B cell (primary cell): ENCODE measurements at places on chromosomes 2 and 18. TPM values are rescaled to one million over a fixed set of nuclear protein-coding genes. Genes with fewer than 3 reads are reported as not detected.

GRCh38 chr2:1546023-1546591 lies 132.8 kb downstream of the TPO start:
- DNase-seq = peak; percentile 51

Gene FRZB
- total RNA-seq = 0.10 TPM in 1 of 2 replicates, not detected in the other

DNA sequence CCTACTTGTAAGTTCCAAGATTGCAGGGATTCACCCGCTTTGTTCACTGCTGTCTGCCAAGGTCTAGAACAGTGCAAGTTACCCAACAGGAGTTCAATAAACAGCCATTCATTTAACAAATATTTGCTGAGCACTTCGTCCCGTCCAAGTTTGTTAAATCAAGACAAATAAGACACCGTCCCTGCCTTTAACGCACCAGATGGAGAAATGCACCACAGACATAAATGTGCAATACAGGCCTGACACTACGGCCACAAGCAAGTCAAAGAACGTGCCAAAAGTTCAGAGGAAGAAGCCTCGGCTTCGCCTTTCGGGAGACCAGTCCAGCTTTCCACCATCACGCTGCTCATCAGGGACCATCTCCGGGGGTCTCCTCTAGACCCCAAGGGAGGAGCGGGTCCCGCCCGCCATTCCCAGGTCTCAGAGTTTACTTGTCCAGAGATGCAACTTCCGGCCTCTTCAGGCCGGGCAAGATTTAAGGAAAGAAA lies 429 bp downstream of the C2orf76 start:
- DNase-seq = no peak

Gene FIGLA
- not detected in 2 replicates for total RNA-seq

Gene HOXD4
- not detected in 2 replicates for total RNA-seq

Gene SLC8A1
- 0.12 and 0.20 TPM in 2 replicates for total RNA-seq

Gene TEX44
- total RNA-seq = not detected in 2 replicates

GRCh38 chr2:240461471-240462072 lies 26.1 kb downstream of the GPC1 start:
- DNase-seq = no peak

DNA sequence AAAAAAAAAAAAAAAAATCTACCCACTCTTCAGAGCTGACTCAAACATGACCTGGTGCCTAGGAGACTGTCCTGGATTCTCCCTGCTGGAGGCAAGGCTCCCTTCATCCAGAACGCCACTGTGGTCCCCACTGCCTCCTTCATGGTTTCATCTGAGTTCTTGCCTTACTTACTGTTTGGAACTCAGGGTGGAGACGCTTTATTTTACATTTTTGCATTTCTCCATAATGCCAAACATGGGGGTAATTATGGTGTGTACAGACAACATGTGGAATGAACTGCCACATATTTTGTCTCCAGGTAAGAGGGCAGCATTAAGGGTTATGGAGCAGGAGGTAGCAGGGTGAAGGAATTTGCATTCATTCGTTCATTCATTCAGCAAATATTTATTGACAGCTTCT lies 154.0 kb upstream of the MSH6 start:
- DNase-seq = no peak

Gene AGPS
- 23.2 and 25.5 TPM in 2 replicates for total RNA-seq

Gene FEV
- total RNA-seq = not detected in 2 replicates

DNA sequence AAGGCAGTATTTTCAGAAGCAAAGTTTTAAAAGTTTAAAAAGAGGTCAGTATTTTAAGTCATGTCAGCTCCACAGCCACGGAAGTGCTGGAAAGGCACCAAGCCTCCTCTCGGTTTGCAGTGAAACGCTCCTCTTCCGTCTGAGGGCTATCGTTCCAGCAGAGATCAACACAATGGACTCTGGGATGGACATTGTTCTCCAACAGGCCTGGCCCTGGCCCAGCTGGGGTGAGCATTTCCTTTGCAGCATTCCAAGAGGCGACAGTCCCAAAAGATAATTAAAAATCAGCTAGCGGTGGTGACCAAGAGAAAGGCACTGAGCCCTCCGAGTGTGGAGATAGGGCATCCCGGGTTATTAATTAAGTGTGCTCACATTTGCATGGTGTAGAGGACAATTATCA lies 95.9 kb upstream of the LCLAT1 start:
- DNase-seq = no peak

GRCh38 chr2:10940596-10940995 lies 28.9 kb downstream of the KCNF1 start:
- no peak for DNase-seq

Gene L3MBTL4
- 11.6 and 11.9 TPM in 2 replicates for total RNA-seq

Gene CPS1
- total RNA-seq = 0.17 and 0.25 TPM in 2 replicates

- no peak for DNase-seq
Measured at GRCh38 chr2:207513551-207514257, 16.1 kb upstream of the CREB1 start.

GRCh38 chr2:60958800-60959199 lies 58.7 kb upstream of the PEX13 start:
- no peak for DNase-seq

DNA sequence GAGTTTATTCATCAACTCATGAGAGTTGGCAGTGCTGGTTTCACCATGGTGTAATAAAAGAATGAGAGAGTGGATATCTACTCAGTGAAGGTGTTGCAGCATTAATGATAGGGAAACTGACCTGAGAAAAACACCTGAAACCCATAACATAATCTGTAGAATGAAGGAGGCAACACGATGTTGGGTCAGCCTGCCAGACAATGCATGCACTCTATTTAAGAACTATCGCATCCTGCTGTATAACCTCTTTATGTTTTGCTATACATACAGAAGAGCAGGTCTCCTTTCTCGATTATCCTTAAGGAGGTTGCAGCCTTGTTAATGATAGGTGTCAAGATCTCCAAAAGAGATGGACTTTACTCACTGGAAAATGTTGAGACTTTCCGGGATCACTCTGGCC lies 65.9 kb downstream of the IKZF2 start:
- DNase-seq = no peak

GRCh38 chr2:15058015-15058720 lies 425.7 kb downstream of the LRATD1 start:
- no peak for DNase-seq

DNA sequence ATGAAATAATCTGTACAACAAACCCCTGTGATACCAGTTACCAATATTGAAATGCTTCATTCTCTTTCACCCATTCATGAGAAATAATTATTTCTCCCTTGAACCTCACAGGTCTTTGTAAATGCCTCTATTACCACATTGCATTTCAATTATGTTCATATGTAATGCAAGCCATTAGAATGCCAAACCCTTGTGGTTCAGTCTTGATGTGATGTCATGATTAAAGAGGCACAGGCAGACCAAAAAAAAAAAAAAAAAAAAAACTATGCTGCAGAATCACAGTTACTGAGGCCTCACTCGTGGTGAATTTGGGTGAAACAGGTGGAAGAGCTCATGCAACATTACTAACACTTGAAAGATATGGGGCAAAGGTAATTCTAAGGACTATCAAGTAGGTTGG lies 9.4 kb upstream of the EPG5 start:
- DNase-seq = no peak

DNA sequence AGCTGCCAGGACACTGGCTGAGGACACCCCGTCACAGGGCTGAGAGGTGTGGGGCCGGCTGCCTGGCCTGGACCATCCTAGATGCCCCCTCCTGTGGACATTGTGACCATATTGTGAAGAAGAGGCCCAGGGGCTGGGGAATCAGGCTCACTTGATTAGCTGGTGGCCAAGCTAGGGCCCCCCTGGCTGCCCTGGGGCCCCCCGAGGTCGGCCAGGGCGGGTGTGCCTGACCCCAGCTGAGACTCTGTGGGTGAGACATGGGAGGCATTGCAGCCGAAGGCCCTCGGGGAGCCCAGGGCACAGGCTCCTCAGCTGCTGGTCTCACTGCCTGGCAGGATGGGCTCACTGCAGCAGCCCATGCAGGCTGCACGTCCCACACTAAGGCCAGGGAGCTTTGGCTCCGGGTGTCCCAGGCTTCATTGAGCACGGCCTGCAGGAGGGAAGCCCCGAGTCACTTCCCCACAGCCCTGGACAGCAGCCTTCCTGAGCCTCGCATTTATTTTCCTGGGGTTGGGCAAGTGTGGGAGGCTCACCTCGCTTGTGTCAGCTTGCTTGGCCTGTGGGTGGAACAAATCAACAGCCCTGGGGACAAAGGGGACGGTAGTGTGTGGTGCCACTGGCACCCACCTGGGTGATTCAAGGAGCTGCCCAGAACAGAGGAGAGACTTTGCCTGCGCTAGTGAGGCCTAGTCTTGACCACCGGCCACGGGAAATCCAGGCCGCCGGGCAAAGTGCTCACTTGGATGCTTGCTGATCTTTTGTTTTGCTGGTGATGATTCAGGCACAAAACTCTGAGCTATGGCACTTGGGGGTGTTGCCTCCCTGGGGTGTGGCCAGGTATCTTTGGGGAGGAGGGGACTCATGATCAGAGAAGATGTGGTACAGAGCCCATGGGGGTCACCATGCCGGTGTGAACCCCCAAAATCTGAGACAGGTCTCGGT lies 1.3 kb downstream of the GAL3ST2 start:
- DNase-seq = no peak

Gene GATA6
- total RNA-seq = not detected in 2 replicates

- no peak for DNase-seq
Measured at GRCh38 chr2:118493213-118493612, 354.2 kb downstream of the EN1 start.

DNA sequence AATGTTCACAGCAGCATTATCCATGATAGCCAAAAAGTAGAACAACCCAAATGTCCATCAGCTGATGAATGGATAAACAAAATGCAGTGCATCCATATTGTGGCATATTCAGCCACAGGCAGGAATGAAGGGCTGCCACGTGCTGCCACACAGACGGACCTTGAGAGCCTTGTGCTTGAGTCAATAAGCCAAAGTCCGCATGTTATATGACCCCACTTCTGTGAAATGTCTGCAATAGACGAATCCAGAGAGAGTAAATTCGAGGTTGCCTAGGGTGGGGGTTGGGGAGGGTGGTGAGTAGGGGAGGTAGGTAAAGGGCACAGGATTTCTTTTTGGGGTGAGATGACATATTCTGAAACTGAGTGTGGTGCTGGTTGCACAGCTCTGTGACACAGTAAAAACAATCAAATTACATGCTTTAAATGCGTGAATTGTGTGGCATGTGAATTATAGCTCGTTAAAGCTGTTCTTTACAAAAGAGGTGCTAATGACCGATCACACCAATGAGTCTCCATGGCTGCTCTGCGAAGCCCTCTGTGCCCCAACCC lies 38.9 kb upstream of the LDLRAD4 start:
- no peak for DNase-seq

- DNase-seq = no peak
Measured at GRCh38 chr18:32349728-32350395, 120.8 kb downstream of the GAREM1 start.

GRCh38 chr18:79786786-79787526 lies 10.8 kb upstream of the KCNG2 start:
- DNase-seq = no peak

DNA sequence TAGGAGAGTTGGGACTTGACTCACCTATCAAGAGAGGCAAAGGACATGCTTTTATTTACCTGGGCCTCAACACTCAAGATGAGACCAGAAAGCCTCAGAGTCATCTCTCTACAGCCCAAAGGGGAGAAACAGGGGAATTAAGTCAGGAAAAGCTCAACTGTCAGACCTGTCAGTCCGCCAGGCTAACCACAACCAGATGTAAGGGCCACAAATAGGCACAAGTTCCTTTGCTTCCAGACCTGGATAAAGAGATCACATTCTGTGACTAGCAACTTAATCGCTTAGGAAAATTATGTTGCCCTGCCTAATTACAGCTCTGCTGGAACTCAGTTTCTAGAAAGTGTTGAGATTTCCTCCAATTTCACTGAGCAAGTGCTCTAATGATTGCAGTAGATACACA lies 67.9 kb downstream of the ANKRD44 start:
- no peak for DNase-seq

Gene COL3A1
- total RNA-seq = not detected in 2 replicates

GRCh38 chr2:127061375-127062273 lies 45.3 kb downstream of the BIN1 start:
- DNase-seq = no peak

GRCh38 chr18:58996131-58996641 lies 131.5 kb downstream of the ZNF532 start:
- no peak for DNase-seq

- no peak for DNase-seq
Measured at GRCh38 chr2:56021136-56021474, 97.5 kb upstream of the EFEMP1 start.

- no peak for DNase-seq
Measured at GRCh38 chr18:61574665-61575064, 241.4 kb downstream of the CDH20 start.

- DNase-seq = no peak
Measured at GRCh38 chr2:206728277-206729199, 10.3 kb upstream of the DYTN start.

DNA sequence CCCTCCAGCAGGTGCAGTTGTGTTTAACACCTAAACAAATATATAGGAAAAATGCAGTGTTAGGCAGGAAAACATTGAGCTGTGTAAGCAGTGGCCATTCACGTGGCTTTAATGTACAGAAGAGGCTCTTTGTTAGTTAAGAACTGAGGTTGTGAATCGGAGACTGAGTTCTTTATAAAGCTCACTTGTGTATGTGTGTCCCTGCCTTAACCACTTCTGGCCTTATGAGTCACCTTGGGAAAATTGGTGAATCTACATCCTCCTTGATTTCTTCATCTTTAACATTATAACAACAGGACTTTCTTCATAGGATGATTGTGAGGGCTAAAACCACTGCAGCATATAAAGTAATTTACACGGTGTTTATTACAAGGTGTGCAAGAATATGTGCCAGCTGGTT lies 188.4 kb upstream of the TPO start:
- no peak for DNase-seq

- DNase-seq = no peak
Measured at GRCh38 chr18:41809652-41810051, 145.4 kb upstream of the PIK3C3 start.

- no peak for DNase-seq
Measured at GRCh38 chr2:71832388-71832787, 315.3 kb downstream of the CYP26B1 start.

Gene METTL8
- 57.8 and 58.6 TPM in 2 replicates for total RNA-seq

DNA sequence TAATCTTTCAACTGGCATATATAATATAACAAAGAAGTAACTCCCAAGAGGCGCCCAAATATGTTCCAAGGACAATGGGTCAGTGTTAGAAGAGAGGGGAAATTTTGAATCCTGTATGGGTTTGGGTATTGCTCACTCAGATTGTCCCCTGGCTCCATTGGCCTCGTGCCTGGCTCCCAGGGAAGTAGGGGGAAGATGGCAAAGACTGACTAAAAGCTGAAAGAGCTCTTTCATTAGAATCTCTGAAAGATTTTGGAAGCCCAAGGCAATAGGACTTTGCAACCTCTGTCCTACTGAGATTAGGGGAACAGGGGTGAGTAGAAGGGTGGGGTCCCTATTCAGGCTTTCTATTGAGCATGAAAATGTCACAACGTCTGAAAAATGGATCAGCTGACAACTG lies 1272.8 kb upstream of the ZEB2 start:
- no peak for DNase-seq

DNA sequence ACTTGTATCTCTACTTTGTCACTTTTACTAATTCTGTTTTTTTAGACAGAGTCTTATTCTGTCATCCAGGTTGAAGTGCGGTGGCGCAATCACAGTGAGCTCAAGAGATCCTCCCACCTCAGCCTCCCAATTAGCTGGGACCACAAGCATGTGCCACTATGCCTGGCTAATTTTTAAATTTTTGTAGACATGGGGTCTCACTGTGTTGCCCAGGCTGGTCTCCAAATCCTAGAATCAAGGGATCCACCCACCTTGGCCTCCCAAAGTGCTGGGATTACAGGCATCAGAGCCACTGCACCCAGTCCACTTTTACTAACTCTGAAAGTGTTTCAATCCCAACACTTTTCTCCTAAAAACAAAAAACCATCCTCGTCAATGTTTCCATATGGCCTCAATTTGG lies 94.9 kb downstream of the MALT1 start:
- no peak for DNase-seq

Gene RPL31
- total RNA-seq = 1,595 and 1,767 TPM in 2 replicates

- no peak for DNase-seq
Measured at GRCh38 chr2:128524183-128524582, 205.5 kb upstream of the HS6ST1 start.
